Glomerular endothelial cell (primary cell): ENCODE measurements at places on chromosomes 5 and 9. TPM values are rescaled to one million over a fixed set of nuclear protein-coding genes. Genes with fewer than 3 reads are reported as not detected.
A peak's percentile ranks its signal among the peaks of the same experiment; 100 is the strongest.

The GFRA3 gene
- not detected in 2 replicates for total RNA-seq

The MYOT gene
- not detected in 2 replicates for total RNA-seq

- peak; percentile 37 for DNase-seq
These were observed 44.3 kb upstream of the SARDH start for GRCh38 chr9:133782157-133783130.

DNA sequence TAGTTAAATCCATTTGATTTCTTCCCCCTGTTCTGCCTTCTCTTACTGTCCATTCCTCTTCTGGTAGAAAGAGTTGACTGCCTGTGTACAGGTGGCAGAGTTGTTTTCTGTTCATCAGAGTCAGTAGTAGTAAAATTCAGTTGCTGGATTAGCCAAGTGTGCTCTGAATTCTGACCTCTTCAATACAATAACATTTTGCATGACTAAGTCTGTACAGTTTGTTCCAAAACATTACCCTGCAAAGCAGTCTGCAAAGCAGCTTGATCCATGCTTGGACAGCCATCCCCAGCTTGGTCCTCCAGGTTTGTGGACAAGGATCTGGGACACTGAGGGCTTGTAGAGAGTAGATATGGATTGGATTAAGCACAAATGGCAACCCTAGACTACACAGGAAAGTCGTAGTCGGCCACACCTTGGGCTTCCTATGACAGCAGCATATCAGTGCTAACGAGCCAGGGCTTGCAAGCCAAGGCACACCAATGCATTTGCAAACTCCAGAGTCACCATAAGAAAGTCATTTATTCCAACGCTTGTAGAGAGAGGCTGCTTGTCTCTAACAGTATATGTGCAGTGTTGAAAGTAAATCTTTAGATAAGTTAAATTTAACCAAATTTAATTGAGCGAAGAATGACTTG, 25.2 kb downstream of the IL12B start:
- no peak for DNase-seq

DNA sequence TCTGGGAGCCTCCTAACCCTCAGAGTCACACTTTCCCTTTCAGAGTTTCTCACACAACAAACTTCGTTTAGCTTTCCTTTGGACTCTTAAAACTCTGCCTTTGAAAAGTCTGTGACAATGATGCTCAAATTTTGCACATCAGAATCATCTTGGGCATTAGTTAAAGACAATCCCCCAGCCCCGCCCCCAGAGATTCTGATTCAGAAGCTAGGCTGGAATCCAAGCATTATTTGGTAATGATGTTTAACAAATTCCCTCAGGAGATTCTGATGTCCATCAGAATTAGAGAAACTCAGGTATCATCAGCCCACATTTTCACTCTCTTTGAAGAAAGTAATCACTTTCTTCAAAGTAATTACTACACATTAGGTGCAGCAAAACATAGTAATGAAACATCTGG, 9.6 kb upstream of the PLPP1 start:
- no peak for DNase-seq

- DNase-seq, result no peak
These were observed 17.0 kb upstream of the LCP2 start for GRCh38 chr5:170314541-170315095.

- DNase-seq, result no peak
These were observed 491.1 kb downstream of the ENC1 start for GRCh38 chr5:74149395-74149794.

GRCh38 chr9:75184471-75184870, 96.2 kb downstream of the OSTF1 start:
- no peak for DNase-seq

GRCh38 chr9:109715344-109715743, 64.7 kb upstream of the PALM2AKAP2 start:
- DNase-seq, result no peak

DNA sequence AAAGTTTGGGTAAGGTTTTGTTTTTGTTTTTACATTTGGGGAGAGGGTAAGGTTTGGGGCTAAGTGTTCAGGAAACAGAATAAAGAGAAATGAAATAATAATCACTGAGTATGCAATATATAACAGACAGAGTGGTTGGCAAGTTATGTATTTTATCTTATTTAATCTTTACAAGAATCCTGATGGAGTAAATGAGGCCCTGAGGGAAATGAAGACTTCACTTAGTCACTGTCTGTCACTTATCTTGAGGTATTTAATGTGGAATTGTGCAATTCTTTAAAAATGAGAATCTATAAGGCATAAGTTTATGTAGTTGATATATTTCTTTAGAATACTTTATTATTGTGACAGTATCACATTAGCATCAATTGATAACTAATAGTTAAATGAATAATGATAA, 48.1 kb downstream of the TEK start:
- no peak for DNase-seq

- DNase-seq, result no peak
These were observed 67.8 kb upstream of the IL33 start for GRCh38 chr9:6147846-6148245.
